ENCODE measurements at places on chromosomes 2 and 18.

DNA sequence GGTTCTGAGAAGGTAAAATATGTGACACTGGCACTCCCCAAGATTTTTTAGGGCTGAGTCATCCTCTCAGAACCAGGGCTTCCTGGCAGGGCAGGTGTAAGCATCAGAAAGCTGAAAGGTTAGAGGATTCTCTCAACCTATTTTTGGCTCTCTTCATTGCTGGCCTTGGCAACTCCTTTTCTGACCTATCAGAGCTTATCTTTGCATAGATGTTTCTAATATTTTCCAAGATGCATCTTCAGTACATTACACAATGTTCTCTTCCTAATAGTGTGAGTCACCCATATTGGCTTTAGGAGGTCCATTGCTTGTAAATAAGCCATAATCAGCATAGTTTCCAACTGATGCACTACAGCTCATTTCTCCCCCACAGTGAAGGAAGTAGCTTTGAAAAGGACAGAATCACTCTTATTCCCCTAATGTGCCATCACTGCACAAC is 2008.4 kb upstream of the PIK3C3 start:
- DNase-seq: no peak

- peak; percentile 73 for DNase-seq
Observed at GRCh38 chr2:191013932-191014652, at the start of gene STAT1. Gene STAT1, minus strand, starts transcription at chr2:191014171. Its CDS starts 4,168 bp downstream, at chr2:191010003.

- no peak for DNase-seq
Observed at GRCh38 chr18:703213-703967, 9.0 kb downstream of the ENOSF1 start.

DNA sequence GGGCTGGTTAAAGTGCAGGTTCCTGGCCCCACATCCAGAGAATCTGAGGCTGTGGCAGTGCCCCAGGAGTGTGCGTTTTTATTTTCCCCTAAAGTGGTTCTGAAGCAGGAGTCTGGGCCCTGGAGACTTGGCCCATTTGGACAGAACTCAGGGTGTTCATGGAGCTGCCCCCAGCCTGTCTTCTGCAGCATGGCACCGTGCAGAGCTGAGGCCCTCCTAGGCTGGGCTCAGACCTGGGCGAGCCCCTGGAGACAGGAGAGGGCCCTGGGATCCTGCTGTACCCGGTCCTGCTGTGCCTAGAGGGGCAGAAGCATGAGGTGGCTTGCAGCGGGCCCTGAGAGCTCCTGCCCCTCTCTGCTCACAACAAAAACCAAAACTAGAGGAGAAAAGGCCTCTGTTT is 58.8 kb upstream of the B3GNT7 start:
- no peak for DNase-seq

DNA sequence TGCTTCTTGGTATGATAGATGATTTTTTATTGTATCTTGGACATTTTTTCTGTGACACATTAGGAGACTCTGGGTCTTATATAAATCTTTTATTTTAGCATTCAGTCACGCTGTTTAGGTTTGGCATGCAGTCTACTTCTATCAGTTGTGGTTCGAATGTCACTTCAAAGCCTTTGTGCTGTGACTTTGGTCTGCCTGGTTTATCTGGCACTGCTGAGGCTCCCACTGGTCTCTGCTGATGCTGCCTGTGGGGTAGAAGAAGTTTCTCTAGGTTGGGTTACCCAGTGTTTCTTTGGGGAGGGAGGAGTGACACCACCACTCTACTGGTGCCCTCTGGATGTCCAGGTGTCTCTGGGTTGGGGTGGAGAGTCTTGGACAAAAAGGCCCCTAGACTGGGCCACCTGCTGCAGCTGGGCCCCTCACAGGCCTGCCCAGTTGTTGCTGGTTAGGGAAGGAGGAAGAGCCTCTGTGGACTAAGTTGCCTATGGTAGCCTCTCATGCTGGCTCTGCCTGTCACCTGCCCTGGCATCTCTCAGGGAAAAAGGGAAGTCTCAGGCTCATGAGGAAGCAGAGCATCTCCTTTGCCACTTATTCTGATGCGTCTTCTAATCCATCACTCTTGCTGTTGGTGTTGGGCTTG is 115.4 kb upstream of the HS6ST1 start:
- DNase-seq: no peak

- DNase-seq: no peak
Observed at GRCh38 chr2:37982147-37982582, 57.1 kb downstream of the RMDN2 start.

DNA sequence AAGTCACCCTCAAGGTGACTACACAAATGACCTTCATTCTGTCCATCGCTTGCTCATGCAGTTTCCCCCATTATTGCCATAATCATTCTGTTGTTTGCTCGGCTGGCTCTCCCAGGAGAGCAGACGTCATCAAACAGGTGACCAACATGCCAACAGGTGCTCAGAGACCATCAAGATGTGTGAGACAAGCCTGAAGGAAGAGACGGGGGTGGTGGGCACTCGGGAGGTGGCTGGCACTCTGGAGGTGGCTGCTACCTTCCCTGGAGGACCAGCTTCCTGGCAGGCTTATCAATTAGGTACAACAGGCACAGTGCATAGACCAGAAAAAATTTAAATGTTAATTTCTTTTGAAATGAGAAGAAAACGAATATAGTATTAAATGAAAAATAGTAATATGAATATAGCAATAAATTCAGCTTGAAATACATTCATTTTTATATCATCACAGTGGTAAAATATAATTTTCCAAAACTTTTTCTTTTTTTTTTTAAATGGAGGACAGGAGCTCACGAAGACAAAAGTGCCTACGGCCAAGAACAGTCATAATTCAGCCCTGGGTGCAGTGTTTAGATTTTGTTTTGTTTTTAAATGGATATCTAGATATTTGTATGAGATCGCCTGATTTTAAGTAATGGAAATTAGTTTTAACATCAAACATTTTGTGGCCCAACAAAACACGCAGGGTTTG is 16.9 kb upstream of the HAAO start:
- DNase-seq: no peak

DNA sequence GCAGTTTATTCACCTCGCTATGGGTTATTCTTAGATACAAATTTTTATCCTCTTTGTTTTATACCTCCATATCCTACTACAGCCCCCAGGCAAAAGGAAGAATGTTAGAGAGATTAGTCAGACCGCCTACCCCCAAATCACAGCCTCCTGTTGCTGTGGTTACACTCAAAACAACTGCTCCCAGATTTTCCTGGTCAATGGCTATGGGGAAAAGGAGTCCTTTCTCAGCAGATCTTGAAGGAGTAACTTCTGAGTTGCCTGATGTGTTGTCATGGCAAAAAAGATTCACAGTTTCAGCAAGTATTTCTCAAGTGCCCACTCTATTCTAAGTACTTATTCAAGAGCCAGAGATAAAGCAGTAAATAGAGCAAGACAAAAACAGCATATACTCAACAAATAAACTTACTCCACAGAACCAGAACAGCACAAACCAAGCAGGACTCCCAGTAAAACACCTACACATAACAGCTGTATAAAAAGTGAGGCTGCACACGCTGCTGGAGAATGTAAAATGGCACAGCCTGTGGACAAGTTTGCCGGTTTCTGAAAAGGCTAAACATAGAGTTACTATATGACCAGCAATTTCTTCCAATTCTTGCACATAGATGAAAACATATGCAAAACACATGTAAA is 104.8 kb downstream of the NOL10 start:
- DNase-seq: no peak

DNA sequence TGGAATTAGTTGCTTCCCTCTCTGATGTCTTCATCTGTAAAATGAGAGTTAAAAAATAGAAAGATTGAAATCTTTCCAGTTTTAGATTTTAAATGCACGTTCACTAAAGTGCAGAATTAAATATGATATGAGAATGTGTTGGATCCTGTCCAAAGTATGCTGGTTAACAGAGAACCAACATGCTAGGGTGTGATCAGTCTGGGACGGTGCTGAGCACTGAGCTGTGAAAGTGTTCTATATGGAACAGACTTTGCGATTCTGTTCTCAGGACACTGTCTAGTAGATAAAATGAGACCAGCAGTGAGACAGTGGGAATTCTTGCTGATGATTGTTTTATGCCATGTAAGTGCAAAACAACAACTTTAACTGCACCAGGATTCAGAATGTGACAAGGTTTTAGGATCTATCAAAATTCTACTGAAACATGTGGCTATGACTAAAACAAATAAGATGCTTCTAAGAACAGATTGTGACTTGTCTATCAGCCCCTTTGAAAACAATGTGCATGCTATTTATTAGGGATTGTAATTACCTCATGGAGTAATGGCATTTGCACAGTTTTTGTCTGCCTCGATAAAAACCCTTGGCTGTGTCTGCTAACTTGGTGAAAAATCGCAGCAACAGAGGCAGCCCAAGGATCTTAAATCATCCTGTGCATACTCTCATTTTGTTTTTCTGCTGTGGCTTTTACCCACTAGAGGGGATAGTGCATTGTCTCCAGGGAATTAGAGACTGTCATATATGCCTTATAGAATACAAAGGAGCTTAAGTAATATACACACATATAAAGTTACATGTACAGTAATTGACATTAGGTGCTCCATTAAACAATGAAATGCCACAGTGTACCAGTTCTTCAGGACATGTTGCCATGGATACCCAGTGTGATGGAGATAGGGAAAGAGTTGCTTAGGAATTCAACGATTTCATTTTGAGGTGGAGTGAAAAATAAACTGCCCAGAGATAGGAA is 55.1 kb downstream of the MAP3K20 start:
- DNase-seq: no peak

- DNase-seq: no peak
Observed at GRCh38 chr18:1976484-1976883, 594.8 kb downstream of the METTL4 start.

- no peak for DNase-seq
Observed at GRCh38 chr2:25981596-25982272, 563 bp downstream of the KIF3C start.

DNA sequence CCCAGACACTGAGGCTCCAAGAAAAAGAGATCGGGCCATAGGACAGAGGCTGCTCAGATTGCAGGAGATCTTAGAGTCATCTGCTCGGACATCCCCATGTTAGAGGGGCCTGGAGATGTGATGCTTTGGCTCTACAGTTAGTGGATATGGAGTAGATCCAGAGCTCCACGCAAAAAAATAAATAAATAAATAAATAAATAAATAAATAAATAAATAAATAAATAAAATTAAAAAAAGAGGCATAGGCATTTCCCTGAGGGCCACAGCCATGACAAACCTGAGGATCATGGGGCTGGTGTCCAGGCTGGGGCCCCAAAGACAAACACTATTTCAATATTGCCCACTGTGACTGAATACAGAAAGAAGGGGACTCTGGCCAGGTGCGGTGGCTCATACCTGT is 85.5 kb downstream of the PLB1 start:
- no peak for DNase-seq

DNA sequence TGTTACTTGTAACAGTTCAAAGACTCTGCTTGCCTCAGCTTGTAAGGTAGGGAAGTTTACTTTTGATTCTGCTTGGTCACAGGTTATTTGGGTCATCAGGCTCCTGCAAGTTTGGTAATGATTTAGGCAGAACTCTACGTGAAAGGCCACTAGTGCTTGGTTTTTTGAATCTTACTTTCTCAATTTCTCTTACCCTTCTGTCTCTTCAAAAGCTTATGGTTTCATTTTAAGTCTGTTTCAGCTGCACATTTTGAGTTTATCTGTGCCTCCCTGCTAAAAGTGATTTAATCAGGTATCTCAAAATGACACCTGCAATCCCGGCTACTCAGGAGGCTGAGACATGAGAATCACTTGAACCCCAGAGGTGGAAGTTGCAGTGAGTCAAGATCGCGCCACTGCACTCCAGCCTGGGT is 26.3 kb upstream of the MOCOS start:
- DNase-seq: no peak

GRCh38 chr18:51168960-51169662 is 28.4 kb downstream of the MEX3C start:
- DNase-seq: no peak

DNA sequence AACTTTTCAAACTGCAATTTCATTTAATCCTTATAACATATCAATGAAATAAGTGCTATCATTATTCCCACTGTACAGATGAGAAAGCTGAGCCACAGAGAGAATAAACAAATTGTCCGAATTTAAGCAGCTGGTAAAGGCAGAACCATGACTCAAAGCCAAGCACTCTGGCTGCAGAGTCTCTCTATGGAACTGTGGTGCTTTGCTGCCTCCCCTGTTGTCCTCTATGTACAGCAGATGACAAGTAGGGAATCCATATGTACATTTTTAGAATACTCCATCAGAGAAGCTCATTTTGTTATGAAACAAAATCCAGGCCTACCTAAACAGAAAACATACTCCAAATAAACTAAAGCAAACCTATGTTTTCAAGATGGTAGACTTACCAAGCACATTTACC is 45.1 kb downstream of the FARSB start:
- DNase-seq: no peak

DNA sequence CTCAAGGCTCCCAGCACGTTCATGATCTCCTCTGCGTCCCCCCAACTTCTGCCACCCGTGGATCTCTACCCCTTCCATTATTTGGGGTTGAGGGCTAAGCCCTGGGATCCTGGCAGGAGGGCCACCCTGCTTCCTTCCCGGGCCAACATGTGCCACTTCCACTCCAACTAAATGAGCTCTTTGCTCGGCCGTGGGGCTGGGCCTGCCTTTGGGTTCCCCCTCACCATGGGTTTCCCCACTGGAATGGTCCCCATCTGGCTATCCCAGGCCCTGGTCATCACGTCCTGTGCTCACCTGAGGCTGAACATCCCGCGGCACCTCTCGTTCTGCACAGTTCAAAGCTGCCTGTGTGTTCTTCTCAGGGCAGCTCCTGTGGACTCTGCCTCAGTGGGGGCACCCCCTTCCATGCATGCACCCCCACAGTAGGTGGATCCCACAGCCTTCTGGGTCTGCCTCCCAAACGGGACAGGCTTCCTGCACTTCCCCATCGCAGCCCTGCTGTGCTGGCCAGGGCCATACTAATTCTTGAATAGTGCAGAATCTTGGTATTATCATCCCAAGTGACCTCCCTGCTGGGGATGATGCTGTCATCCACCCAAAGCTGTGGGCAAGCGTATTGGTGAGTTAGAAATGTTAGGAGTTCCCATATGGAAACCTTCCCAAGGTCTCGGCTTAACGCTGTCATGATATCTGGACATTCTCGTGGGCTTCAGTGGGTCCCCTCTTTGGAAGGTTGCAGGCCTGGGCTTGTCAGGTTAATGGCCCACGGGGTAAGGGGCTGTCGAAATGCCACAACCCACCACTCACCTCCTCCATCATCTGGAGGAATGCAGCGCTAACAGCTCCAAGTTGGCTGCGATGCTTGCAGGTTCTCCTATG is 150.5 kb upstream of the TWIST2 start:
- DNase-seq: no peak

DNA sequence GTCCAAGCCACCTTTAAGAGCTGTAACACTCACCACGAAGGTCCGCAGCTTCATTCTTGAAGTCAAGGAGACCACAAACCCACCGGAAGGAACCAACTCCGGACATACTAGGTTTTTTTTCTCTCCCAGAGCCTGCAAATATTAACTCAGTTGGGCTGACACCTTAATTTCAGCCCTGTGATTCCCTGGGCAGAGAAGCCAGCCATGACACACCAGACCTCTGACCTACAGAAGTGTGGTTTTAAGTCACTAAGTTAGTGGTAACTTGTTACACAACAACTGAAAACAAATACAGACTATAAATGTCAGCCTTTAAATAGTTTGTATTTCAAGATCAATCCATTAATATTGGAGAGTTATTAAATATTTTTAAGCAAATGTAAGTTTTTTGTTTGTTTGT is 855.1 kb downstream of the TMEM182 start:
- no peak for DNase-seq

All from NCI-H2081 treated with DMSO at 0.1 percent for 48 hours (cell line).